ENCODE measurements at places on chromosomes 16 and 17.

- no peaks in the 10 kb centered on the region for H3K27me3 ChIP-seq
- H3K36me3 ChIP-seq = no peaks in the 10 kb centered on the region
- H3K4me3 ChIP-seq = no peak overlapping the region
- H3K4me1 ChIP-seq = peaks cover 38% of the 10 kb centered on the region
- DNase-seq = no peak
These were observed 241.3 kb upstream of the ZFHX3 start for GRCh38 chr16:73289232-73289631.

GRCh38 chr17:66957951-66958579 is 6.4 kb upstream of the CACNG4 start:
- DNase-seq = peak; percentile 29
- no peaks in the 10 kb centered on the region for H3K27me3 ChIP-seq
- no peak overlapping the region for H3K27ac ChIP-seq
- H3K4me3 ChIP-seq = no peak overlapping the region

DNA sequence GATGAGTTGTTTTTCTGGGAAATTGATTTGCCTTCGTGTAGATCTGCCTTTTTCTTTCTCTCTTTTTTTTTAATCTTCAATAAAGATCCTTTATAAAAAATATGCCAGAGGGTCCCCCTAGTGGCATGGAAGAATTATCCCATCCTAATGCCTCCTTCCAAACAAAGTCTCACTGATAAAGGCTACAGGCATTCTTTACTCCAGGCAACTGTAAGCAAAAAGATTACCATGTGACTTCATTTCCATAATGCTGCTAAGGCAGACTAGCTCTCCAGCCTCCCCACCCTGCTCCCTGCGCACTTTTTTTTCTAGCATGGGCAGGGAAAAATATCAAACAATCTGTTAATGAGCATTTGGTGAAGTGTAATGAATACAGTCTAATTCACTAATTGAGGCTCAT is 220.2 kb upstream of the CDH8 start:
- H3K27ac ChIP-seq = no peak overlapping the region
- H3K4me1 ChIP-seq = no peaks in the 10 kb centered on the region
- H3K27me3 ChIP-seq = no peaks in the 10 kb centered on the region
- DNase-seq = no peak
- no peak overlapping the region for H3K4me3 ChIP-seq
- no peaks in the 10 kb centered on the region for H3K36me3 ChIP-seq

GRCh38 chr17:74508156-74508555 is 23.1 kb downstream of the CD300LB start:
- no peak for DNase-seq
- H3K27me3 ChIP-seq = no peaks in the 10 kb centered on the region
- no peak overlapping the region for H3K4me3 ChIP-seq
- H3K36me3 ChIP-seq = no peaks in the 10 kb centered on the region
- no peak overlapping the region for H3K27ac ChIP-seq

DNA sequence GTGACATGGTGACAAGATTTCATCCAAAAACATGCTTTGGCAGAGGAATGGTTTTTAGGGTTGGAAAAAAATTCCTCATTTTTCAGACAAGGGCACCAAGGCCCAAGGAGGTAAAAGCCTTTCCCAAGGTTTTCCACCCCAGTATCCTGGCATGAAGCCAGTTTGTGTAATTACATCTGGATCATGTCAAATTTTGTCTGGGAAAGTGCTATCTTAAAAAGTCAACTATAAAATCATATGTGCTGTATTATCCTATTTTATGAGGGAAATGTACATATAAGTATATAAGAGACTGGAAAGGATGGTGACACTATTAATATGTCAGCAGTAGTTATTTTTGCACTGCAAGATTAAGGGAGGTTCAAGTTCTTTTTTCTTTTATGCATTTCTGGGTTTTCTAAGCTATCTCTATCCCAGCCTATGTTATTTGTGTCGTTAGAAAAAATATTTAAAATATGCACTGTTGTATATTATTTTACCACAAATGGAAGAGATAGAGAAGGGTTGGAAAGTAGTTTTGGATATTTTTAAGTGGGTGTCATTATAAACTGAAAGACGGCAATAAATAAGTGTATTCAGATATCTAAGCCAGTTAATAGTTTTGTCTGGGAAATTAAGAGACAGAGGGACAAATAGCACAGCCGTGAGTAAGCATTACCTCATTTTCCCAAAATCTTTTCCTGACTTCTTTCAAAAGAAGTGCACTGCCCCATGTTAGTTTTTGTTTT is 13.5 kb upstream of the FBXO47 start:
- H3K27ac ChIP-seq = no peak overlapping the region
- DNase-seq = no peak
- H3K36me3 ChIP-seq = no peaks in the 10 kb centered on the region
- H3K27me3 ChIP-seq = no peaks in the 10 kb centered on the region
- H3K4me3 ChIP-seq = no peak overlapping the region
- no peaks in the 10 kb centered on the region for H3K4me1 ChIP-seq

All from lung (tissue), 17 donors.